ENCODE measurements at places on chromosomes 7 and 10. TPM values are rescaled to one million over a fixed set of nuclear protein-coding genes. Genes with fewer than 3 reads are reported as not detected.

DNA sequence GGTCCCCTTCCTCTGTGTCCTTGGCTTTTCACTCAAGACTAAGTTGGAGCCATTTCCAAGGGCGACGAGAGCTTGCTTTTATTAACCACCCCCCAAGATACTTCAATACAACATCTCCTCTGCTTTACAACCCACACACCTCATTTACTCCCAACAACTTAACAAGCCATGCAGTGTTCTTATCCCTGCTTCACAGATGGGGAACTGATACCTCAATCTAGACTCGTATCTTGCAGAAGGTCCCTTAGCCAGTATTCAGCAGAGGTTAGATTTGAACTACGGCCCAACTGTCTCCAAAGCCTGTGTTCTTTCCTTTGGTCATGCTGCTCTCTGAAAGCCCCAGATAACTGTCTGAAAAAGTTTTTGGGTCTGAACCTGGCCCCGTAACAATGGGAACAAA is 444.8 kb downstream of the GRID1 start:
- no peak overlapping the region for H3K27ac ChIP-seq
- H3K27me3 ChIP-seq = no peaks in the 10 kb centered on the region
- DNase-seq = no peak
- H3K4me3 ChIP-seq = no peak overlapping the region

GRCh38 chr7:26413007-26413691 is 121.5 kb downstream of the SNX10 start:
- no peaks in the 10 kb centered on the region for H3K4me1 ChIP-seq
- no peak overlapping the region for H3K27ac ChIP-seq
- no peak overlapping the region for H3K4me3 ChIP-seq
- DNase-seq = no peak
- no peaks in the 10 kb centered on the region for H3K36me3 ChIP-seq

- no peaks in the 10 kb centered on the region for H3K36me3 ChIP-seq
- no peaks in the 10 kb centered on the region for H3K27me3 ChIP-seq
- peak within 1 kb of the TSS; percentile 53 for H3K27ac ChIP-seq
- DNase-seq = peak; percentile 71
- H3K4me1 ChIP-seq = peaks cover 28% of the 10 kb centered on the region
- H3K4me3 ChIP-seq = peak within 1 kb of the TSS; percentile 72
These were observed at the start of gene GSAP for GRCh38 chr7:77415823-77416620. GSAP (minus strand) TSS chr7:77416349; CDS start chr7:77416321, 28 bp downstream.

- H3K4me1 ChIP-seq = peaks cover 39% of the 10 kb centered on the region
- H3K27ac ChIP-seq = no peak overlapping the region
- DNase-seq = no peak
- H3K36me3 ChIP-seq = peaks cover 7% of the 10 kb centered on the region
- no peak overlapping the region for H3K4me3 ChIP-seq
- H3K27me3 ChIP-seq = no peaks in the 10 kb centered on the region
These were observed 10.7 kb downstream of the LUC7L2 start for GRCh38 chr7:139370301-139370942.

The ASIC3 gene
- polyA plus RNA-seq = not detected

The KEL gene
- polyA plus RNA-seq = not detected
